ENCODE measurements at places on chromosomes 7 and 10.

DNA sequence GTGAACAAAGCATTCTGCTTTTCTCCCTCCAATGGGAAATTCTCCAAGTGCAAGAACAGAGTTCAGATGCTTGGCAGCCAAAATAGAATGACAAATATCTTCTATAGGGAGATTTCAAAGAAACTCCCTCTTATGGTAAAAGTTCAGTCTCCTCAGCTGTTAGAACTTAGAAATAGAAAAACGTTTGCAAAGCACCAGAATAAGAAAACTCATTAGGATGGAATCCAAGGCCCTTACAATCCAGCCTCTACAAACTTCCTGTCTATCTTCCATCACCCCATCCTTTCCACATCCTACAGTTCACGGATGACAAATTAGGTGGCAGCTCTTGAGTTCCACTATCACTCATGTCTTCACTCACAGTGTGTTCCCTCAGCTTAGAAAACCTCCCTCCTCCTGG, 25.7 kb downstream of the FAM13C start:
- DNase-seq: no peak

- no peak for DNase-seq
Observed at GRCh38 chr7:29622335-29623265, 59.0 kb downstream of the PRR15 start.

DNA sequence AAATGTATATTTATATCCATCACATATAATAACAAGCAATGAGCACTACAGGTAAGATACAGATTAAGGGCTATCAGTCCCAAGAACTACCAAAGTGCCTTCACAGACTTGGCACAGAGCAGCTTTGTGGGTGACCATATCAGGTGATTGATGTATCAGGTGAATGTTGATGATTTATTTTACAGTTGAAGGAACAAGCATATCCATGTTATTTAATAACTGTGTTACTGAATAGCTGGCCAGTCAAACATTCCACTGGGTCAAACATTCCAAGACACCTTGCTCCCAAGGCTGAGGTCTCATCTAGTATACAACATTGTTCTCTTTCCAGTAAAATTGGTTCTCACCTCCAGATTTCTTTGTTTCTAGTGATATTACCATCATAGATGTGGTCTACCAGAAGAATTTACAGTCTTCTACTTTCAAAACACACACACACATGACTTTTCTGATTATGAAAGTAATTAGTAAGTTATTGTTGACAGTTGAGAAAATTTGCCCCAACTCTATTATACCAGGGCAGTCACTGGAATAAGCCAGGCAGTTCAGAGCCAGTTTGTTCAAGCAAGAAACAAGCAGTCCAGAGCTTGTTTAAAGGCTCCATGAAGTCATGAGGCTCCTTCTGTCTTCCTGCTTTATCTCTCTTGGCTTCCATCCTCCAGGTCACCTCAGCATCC, 68.2 kb downstream of the ELAPOR2 start:
- DNase-seq: no peak

GRCh38 chr7:114426824-114427223, 12.2 kb downstream of the FOXP2 start:
- no peak for DNase-seq

GRCh38 chr7:1943326-1943725, 273.2 kb downstream of the ELFN1 start:
- DNase-seq: no peak

- DNase-seq: no peak
Observed at GRCh38 chr7:132090444-132090843, 485.8 kb downstream of the PLXNA4 start.

GRCh38 chr10:125448596-125448995, 234.4 kb downstream of the TEX36 start:
- no peak for DNase-seq

- DNase-seq: peak; percentile 7
Observed at GRCh38 chr10:125060826-125061556, 99.4 kb downstream of the CTBP2 start.

- no peak for DNase-seq
Observed at GRCh38 chr10:61887772-61888171, 13.7 kb upstream of the ARID5B start.

DNA sequence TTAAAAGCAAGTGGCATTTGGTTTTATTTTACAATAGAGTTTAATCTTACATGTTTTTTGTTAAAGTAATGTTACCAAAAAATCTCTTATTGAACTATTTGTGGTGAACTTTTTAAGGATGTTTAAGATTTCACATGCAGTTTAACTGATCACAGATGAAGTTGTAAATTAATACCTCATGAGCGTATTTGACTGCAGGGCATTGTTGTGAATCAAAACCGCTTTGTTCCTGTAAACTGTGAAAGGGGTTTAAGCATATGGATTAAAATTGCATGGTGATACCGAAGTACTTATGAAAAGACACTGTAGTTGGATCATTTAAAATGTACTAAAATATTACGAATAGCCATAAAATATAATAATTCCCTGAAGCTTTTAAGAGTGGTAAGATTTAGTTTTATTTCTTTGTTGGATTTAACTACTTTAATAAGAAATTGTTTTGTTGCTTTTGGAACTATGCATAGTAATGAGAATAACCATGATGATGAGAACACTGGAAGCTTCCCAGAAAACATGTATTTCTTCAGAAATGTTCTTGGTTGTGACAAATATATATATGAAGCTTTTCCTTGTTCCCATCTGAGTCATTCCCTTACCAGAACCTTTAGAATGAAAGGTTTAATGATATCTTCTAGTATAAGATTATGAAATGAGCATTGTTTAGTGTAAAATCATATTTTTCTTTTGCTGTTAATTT, 131.3 kb downstream of the ADK start:
- DNase-seq: no peak

GRCh38 chr7:150446288-150446938, 4.0 kb upstream of the GIMAP8 start:
- DNase-seq: no peak

GRCh38 chr7:127153315-127153714, 99.4 kb downstream of the GRM8 start:
- DNase-seq: no peak

DNA sequence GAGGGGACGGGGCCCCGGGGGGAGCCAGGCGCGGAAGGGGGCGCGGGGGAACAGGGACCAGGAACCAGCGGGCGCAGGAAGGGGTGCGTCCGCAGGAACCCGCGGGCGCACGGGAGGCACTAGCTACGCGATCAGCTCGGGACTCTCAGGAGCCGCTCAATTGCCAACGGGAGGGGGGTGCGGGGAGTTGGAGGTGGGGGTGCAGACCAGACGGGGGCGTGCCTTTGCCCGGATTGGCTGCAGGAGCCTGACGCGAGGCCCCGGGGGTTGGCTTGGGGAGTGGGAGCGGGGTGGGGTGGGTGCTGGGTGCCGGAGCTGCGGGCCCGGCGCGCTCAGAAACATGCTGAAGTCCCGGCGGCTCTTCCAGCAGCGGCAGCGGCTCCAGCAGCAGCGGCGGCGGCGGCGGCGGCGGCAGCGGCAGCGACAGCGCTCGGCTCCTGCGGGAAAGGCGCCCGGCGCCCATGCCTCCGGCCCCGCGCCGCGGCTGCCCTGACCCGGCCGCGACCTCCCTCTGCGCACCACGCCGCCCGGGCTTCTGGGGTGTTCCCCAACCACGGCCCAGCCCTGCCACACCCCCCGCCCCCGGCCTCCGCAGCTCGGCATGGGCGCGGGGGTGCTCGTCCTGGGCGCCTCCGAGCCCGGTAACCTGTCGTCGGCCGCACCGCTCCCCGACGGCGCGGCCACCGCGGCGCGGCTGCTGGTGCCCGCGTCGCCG, at the start of gene ADRB1:
ADRB1 (plus strand) TSS at position 335 of the 715 bp plus-strand sequence; CDS start at position 602, 267 bp downstream.
- DNase-seq: no peak

DNA sequence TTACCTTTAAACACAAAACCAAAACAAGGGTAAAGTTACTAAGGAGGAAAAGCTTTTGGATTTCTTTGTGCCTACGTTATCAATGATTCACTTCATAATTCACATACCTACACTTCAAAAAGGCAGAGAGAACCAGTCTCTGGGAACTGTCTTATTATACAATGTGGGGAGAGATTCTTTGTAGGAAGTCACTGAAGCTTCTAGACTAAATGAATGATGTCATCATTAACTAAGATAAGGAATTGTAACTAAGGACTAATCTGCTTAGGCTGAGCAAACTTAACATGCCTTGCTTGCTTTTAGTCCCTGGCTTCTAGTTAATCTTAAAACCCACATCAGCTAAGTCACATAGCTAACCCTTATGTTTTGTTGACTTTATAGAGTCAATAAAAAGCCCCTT, 771.2 kb downstream of the NXPH1 start:
- DNase-seq: no peak

DNA sequence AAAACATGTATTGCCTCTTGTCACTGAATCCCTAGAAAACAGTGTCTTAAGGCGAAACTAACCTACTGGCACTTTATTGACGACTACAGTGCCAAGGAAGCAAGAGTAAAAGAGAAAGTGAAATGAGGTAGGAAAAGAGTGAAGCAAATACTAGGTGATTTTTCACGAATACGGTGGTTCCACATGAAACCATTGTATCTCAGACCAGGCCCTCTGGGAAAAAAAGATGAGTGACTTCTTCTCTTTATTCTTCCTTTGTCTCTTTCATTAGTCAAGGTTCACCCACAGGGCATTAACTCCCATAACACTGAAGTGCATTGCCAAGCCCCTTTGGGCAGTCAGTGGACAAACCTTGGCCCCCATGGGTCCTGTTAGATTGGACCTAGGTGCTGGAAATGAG, 16.2 kb upstream of the MACC1 start:
- DNase-seq: no peak

GRCh38 chr7:54839575-54840213, 80.7 kb upstream of the SEC61G start:
- no peak for DNase-seq

DNA sequence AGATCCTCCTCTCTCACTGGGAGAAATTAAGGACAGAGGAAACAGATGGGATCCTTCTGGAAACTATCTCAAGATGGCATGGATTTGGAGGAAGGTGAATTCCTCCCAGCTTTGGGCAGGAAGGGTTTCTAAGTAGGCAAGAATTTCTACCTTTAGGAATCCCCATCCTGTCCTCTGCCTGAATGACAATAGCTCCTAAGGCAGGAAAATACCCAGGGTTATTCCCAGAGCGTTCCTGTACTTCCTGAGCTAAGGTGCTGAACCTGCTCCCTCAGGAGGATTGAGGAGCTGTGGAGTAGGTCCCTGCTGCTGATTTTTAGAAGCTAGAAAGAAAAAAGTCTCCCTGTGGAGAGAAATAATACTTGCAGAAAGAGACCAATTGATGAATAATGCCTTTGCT, 568 bp downstream of the MGAM2 start:
- no peak for DNase-seq

DNA sequence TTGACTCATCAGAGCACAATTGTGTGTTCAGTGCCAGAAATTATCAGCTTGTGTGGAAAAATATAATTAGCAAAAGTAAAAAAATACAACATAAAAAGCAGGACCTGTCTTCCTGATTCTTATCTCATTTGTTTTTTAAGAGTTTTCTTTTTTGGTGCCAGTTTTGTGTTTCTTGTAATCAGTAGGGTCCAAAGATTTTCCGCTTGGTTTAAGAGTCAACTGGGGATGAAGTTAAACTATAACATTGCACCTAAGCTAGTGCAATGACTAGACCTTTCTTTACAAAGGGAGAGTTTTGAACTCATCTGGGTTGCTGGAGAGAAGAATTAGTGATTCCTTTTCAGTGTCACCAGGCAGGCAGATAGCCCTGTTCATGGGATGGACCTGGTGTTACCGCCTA, 113.4 kb downstream of the PLPP4 start:
- DNase-seq: no peak

DNA sequence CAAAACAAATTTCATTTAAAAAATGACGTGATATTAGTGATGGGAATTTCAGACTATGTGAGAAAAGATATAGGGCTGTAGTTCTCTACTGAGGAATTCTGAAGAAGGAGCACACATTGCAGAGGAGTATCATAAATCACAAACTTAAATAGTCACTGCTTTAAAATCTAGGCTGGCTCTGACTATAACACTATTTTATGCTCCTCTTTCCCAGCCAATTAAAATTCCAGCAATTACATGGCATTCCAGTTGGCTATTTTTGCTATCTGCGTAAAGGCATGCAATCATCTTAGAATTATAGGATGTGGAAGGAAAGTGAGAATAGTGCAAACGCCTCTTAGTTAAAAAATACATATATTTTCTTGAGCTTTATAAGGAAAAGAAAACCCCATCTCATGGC, 123.1 kb downstream of the GNAI1 start:
- no peak for DNase-seq

DNA sequence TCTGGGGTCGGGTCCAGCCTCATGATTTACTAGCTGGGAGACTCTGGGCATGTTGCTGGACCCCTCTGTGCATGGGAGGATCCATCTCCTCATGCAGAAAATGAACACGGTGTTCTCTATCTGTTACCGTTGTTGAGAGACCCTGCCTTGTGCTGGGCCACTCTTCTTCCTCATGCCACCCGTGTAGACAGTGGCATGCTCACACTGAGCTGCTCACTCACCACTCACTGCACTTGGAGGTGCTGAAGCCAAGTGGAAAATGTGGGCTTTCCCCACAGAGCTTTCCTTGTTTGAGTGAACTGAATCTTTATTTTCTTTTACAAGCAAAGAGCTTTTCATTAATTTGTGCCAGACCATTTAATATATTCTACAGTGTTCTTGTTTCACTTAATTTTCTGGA, 77.5 kb upstream of the GDF10 start:
- no peak for DNase-seq

- DNase-seq: no peak
Observed at GRCh38 chr7:122974229-122974628, 21.3 kb downstream of the TAS2R16 start.

GRCh38 chr10:132652936-132653590, 115.5 kb downstream of the INPP5A start:
- DNase-seq: no peak

GRCh38 chr10:31134311-31134952, 102.8 kb upstream of the ZNF438 start:
- DNase-seq: no peak

DNA sequence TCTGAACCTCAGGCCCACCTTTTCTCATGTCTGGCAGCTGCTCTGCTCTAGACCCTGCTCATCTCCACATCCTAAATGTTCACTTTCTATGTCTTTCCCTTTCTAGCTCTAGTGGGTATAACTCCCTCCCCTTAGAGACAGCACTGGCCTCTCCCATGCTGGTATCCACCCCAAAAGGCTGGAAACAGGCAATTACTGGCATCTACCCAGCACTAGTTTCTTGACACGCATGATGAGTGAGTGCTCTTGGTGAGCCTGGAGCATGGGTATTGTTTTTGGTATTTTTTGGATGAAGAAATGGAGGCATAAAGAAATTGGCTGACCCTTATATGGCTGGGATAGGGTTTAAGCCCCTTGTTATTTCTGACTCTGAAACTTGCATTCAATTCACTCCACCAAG, 156.0 kb downstream of the EGFR start:
- DNase-seq: no peak

- no peak for DNase-seq
Observed at GRCh38 chr10:88931548-88931947, 21.0 kb downstream of the ACTA2 start.

Measured in activated T-helper 1 cell treated with Interleukin-2 at 50 U/mL for 16 hours (primary cell).